ENCODE measurements at places on chromosomes 6 and 20.

- no peak for DNase-seq
Observed at GRCh38 chr20:44154521-44155001, 32.4 kb downstream of the JPH2 start.

GRCh38 chr6:1535295-1535694 is 74.4 kb upstream of the FOXC1 start:
- DNase-seq = no peak

DNA sequence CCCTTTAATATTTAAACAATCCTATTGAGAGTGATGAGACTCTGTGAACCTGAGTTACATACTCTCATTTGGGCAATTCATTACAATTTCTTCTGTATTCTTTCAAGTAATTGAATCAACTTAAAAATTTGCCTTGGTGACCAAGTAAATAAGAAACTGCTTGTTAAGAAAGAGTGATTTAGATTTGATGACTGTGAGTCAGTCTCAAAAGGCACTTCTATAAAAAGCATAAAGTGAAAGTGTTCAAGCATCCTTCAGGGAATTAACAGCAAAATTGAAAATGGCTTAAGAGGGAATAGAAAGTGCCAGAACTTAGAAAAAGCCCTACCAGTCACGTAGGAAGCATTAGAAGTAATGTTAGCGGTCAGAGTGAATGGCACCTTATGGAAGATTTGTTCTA is 654.7 kb downstream of the EPM2A start:
- DNase-seq = no peak

- DNase-seq = no peak
Observed at GRCh38 chr20:24723647-24724352, 225.3 kb upstream of the CST7 start.

DNA sequence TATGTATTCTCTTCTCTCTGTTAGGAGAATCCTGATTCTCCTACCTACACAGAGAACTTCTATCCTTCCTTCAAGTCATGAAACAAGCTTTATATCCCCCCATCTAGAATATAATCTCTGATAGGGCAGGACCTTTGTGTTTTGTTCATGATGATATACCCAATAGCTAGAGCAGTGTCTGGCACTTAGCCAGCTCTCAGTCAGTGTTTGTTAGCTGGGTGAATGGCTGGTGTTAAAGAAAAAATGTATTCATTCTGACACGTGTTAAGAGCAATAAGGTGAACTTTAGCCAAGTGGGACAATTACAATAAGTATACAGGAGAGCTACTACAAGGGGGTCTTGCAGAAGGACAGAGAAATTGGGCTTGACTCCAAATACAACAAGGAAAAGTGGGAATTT is 34.3 kb upstream of the TNFRSF21 start:
- no peak for DNase-seq

DNA sequence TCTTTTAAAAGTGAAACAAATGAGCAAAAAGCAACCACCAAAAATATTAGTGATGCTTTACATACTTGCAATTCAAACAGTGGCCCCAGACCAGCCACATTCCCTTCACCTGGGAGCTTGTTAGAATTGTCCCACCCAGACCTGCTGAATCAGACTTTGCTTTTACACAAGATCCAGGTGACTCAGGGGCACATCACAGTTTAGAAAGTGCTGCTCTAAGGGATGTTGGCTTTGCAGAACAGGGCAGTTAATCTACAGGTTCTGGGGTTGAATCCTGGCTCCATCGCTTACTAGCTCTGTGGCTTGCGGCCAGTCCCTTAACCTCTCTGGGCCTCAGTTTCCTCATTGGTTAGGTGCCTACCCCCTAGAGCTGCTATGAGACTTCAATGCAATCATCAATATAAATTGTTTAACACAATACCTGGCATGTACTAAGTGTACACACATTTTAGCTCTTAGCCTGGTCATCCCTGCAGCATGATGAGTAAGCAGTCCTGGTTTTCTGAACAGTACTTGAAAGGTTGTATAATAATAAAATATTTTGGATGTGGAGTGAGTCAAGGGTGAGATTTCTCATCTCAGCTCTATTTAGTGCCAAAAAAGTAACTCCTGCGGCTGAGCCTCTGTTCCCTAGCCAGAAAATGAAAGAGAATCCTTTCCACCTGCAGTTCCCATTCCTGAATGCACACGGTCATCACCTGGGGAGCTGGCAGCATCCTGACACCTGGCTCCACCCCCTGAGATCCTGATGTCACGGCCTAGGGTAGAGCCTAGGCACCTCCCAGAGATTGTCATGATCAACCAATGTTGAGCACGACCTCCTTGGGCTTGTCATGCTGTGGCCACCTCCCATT is 162.7 kb downstream of the ANKRD60 start:
- DNase-seq = no peak

GRCh38 chr6:19865178-19865577 is 28.0 kb downstream of the ID4 start:
- DNase-seq = no peak

DNA sequence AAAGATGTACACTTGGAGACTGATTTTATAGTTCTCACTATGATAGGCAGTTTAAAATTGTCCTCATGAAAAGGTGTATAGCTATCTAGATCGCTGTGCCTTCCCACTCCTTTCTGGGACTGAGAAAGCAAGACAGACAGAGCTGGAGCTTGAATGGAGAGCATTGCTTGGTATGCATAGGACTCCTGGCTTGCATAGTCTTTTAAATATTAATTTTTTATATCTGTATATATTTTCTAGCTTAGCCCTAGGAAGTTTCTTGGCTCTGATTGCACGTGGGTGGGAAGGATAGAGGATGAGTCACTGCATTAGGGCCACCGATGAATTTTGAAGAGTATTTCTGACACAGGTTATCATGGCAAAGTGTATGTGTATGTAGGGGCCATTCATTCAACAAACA is 150.0 kb upstream of the SPACA1 start:
- no peak for DNase-seq

DNA sequence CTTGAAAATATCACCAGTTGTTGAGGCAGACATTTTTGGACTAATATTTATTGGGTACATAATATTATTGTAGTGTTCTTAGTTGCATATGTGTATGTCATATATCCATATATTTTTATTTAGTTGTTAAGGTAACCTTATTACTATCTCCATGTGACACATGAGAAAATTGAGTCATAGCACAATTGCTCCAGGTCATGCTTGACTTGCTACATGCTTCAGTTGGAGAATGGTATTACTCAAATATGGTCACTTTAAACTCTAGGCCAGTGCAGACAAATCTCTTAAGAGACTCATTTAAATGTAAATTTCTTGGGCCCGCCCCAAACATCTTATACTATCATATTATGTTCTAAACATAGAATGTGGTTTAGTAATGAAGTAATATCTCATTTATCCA is 246.1 kb downstream of the RIMS1 start:
- DNase-seq = no peak

DNA sequence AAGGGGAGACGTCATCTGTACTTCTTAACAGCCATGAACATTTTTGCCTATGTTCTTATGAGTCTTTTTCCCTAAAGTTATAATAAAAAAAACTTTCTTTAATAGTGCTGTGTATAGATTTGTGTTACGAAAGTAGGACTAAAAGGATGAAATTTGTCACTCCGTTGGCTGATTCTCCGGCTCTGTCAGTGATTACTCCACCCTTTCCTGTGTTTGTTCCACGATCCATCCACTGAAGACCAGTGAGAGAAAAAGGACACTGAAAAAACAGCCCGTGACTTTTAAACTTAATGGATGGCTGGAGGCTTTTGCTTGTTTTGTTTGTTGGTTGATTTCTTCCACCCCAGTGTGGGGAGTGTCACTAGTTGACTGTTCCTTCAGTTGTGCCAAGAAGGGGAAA is 232.0 kb upstream of the NOX3 start:
- no peak for DNase-seq

- no peak for DNase-seq
Observed at GRCh38 chr6:95629551-95629950, 52.2 kb downstream of the MANEA start.

DNA sequence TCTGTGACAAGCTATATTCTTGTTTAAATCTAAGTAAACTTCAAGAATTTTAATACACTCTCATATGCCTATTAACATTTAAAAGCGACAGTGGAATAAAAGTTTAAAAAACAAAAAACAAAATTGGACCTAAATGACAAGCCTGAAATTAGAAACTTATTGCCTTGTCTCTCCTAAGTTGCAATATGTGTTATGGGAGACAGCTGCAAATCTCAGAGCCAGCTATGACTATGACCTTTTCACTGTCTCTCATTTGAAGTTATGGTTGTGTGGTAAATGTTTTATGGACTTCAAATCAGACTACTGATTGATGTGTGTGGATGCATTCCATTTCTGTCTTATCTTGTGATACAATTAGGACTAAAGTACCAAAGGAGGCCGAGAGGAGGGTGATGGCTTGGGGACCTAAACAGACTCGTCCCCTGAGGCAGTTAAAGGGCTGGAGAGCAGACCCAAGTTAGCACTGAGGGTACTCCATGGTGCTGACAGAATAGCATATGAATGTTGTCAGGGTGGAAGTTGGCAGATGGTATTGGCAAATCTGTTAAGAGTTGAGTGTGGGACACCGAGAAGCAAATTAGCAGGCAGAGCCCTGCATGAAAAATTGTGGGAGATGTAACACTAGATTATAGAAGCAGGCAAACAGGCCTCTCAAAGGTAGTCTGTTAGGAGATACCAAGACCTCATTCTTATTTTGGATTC is 930.1 kb upstream of the MAN1A1 start:
- DNase-seq = no peak

- no peak for DNase-seq
Observed at GRCh38 chr6:42007286-42008137, 42.8 kb upstream of the TAF8 start.

DNA sequence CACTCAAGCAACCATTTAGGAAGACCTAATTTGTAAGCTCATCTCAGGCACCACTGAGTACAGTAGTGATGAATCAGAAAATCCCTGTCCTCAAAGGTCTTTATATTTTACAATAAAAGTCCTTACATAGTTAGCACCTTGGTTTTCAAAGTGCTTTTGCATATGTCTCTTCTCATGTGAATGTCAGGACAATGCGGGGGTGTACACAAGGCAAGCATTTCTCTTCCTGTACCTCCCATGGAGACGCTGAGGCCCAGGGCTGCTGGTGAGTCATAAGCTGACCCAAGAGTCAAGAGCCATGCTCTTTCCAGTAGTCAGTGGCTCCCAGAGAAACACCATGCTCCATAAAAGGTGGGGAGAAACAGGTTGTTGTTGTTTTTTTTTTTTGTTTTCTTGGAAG is 174.0 kb downstream of the GJA10 start:
- DNase-seq = no peak

DNA sequence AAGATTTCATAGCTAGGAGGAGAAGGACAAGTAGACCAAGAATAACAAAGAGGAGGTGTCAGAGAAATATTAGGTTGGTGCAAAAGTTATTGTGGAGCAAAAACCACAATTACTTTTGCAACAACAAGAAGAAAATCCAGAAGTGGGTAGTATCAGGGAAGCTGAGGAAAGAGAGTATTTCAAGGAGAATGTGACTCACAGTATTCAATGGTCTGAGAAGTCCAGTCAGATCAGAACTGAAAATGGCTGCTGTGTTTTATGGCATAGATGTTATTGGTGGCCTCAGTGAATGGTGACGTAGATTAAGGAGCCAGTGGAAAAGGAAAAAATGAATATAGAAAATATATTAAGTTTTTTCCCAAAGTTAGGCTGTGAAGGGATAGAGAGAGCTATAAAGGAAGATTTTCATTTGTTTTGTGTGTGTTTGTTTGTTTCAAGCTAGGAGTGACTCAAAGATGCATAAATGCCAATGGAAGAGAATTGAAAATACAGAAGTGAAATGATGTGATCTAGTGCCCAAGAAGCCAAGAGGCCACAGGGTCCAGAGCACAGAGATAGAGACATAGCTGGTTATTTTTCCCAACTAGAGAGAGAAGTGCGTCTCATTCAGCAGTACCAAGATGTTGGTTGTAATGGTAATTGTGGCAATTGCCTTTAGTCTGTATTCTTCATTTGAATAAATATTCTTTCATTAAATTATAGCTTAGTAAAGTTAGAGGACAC is 112.8 kb downstream of the ADTRP start:
- no peak for DNase-seq

DNA sequence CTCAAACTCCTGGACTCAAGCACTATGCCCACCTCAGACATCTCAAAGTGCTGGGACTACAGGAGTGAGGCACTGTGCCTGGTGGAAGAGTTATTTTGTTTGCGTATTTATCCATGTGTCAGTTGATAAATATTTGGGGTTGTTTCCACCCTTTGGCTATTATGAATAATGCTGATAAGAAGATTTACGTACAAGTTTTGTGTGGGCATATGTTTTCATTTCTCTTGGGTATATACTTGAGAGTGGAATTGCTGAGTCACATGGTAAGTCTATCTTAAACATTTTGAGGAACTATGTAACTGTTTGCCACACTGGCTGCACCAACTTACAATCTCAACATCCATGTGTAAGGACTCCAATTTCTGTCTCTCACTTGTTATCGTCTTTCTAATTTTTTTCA is 200.3 kb downstream of the RNGTT start:
- no peak for DNase-seq

GRCh38 chr20:32132911-32133549 is 23.5 kb downstream of the TM9SF4 start:
- no peak for DNase-seq

GRCh38 chr6:90678049-90678779 is 91.3 kb upstream of the MAP3K7 start:
- DNase-seq = no peak

GRCh38 chr6:27502508-27503435 is 29.9 kb upstream of the ZNF184 start:
- DNase-seq = no peak

- DNase-seq = no peak
Observed at GRCh38 chr6:157282284-157282683, 41.0 kb downstream of the TMEM242 start.

DNA sequence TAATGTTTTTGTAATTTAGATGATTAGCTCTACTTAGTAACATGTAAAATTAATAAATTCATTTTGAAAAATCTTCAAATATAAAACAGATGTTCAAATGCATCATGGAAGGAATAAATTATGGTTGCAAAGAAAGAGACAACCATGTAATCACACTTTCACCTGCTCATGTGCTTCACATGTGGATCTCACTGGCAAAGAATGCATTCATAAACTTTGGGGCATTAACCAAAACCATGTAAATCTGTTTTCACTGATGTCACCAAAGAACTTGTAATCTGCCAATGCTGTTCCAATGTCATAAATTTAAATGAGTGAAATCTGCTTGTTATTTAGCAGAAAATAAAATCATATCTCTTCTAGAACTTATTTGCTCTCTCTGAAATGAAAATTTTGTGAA is 142.7 kb downstream of the TENT5A start:
- DNase-seq = no peak
